SJCRH30 (cell line): ENCODE measurements at places on chromosomes 2 and 18.

- DNase-seq, result peak; percentile 81
These were observed 52.7 kb downstream of the TAF1B start for GRCh38 chr2:9895669-9896590.

- no peak for DNase-seq
These were observed 5.8 kb upstream of the GATA6 start for GRCh38 chr18:22163416-22164161.

DNA sequence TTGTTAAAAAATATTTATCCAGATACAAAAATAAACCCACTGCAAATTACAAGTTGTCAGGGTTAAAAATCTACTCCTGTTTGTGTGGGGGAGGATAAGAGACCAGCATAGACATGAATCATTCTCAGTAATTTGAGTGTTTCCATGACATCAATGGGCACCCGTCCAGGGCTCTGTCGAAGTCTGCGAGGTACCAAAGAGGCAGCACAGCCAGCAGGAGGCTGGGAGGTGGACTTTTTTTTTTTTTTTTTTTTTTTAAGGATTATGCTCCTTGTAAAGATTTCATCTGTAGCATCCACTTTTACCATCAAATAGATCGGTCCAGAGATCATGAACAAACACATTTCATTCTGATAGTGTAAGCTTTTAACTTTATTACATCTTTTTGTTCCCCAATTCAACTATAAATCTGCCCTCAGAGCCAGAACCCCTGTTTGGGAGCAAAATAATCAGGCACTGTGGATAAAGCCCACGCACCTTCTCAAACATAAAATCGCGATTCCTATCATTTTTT, 182.0 kb downstream of the TCF4 start:
- peak; percentile 78 for DNase-seq

- peak; percentile 84 for DNase-seq
These were observed 108.1 kb downstream of the FTCDNL1 start for GRCh38 chr2:199742884-199743283.

GRCh38 chr18:64785686-64786085, 636.8 kb upstream of the LINC00305 start:
- DNase-seq, result no peak

GRCh38 chr18:80205294-80205693, 42.0 kb downstream of the PARD6G start:
- DNase-seq, result no peak

- no peak for DNase-seq
These were observed 143.5 kb downstream of the ZEB2 start for GRCh38 chr2:144376460-144376859.

DNA sequence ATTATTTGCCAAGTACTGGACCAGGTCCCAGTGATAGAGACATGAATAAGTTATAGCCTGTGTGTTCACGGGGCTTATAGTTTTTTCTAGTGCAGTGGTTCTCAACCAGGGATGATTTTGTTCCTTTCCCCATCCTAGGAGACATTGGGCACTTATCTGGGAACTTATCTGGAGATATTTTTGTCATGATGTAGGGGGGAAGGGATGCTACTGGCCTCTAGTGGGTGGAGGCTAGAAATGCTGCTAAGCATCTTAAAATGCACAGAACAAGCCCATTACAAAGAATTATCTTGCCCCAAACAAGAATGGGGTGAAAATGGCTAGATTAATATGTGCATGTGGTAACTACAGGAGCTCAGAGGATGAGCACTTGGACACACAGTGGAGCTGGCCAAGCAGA, 75.2 kb downstream of the KLHL29 start:
- peak; percentile 63 for DNase-seq

- peak; percentile 74 for DNase-seq
These were observed 1.1 kb downstream of the VAMP8 start for GRCh38 chr2:85578243-85579180.

DNA sequence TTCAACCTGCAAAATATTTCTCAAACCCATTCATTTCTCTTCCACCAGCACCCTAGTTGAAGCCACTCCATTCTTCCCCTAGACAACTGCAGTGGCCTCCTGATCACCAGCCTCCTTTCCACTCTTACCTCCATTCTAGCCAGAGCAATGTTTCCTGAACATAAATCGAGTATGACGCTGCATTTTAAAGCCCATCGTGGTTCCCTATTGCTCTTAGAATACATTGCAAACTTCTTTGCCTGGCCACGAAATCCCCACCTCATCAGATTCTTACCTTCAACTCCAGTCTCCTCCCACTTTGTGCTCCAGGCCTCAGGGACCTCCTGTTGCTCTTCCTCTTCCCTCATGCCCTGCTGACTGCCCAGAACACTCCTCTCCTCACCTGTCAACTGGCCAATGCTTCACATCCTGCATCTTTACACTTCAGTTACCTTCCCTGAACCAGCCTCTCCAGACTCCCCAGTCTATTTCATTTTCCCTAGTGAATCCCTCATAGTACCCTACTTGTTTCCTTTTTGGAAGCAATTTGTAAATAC, 176.5 kb upstream of the CTAGE1 start:
- no peak for DNase-seq

- no peak for DNase-seq
These were observed 172.7 kb upstream of the FHL2 start for GRCh38 chr2:105571445-105571987.

DNA sequence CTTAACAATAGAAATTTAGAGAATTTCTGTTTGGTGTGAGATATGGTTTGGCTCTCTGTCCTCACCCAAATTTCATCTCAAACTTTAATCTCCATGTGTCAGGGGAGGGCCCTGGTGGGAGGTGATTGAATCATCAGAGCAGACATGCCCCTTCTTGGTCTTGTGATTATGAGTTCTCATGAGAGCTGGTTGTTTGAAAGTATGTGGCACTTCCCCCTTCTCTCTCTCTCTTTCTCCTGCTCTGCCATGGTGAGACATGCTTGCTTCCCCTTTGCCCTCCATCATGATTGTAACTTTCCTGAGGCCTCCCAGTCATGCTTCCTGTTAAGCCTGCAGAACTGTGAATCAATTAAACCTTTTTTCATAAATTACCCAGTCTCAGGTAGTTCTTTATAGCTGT, 524.7 kb upstream of the ACVR2A start:
- DNase-seq, result no peak

- DNase-seq, result no peak
These were observed 13.0 kb downstream of the CCDC178 start for GRCh38 chr18:33427549-33427948.

DNA sequence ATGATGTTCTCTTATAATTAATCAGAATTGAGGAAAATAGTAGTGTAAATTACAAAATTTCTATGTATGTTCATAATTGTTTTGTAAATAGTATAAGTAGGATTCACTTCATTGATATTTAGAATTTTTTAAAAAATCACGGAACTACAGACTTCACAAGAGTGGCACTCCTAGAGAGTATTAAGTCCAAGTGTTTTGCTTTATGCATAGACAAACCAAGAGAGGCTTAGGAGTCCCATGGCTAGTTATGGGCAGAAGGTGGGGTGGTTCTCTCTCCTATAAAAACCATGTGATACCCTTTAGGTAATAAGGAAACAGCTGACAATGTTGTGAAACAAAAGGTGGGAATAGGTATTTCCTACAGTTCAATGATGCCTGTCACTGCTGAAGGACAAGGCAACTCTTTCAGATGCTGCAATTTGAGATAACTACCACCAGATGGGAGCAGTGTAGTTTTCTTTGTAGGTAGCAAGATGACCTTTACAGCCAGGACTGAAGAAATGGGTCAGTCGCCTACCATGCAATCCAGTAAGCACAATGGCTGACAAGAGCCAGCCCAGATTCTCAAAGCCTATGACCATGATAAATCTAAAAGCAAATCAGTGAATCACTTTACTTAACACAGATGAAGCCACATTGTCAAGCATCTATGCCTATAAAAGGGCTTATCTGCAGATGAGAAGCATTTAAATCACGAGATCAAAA, 83.9 kb downstream of the AAK1 start:
- peak; percentile 36 for DNase-seq

GRCh38 chr2:11914455-11914854, 168.0 kb downstream of the LPIN1 start:
- DNase-seq, result peak; percentile 83

DNA sequence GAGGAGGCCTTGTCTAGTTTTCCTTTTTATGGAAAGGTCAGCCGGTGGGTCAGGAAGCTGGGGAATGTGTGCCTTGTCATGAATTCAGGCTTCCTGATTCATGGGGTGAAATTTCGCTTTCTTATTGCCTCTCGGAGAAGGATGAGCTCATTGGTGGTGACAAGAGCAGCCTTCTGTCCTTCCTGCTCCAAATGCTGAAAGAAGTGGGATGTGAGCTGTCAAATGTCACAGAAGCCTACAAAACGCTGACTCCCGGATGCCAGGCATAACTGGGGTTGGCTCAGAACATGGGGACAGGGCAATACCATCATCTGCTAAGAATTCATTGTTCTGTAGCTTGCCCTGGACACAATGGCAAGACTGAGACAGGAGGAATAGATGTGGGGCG, 55.8 kb upstream of the FAM136A start:
- peak; percentile 59 for DNase-seq

DNA sequence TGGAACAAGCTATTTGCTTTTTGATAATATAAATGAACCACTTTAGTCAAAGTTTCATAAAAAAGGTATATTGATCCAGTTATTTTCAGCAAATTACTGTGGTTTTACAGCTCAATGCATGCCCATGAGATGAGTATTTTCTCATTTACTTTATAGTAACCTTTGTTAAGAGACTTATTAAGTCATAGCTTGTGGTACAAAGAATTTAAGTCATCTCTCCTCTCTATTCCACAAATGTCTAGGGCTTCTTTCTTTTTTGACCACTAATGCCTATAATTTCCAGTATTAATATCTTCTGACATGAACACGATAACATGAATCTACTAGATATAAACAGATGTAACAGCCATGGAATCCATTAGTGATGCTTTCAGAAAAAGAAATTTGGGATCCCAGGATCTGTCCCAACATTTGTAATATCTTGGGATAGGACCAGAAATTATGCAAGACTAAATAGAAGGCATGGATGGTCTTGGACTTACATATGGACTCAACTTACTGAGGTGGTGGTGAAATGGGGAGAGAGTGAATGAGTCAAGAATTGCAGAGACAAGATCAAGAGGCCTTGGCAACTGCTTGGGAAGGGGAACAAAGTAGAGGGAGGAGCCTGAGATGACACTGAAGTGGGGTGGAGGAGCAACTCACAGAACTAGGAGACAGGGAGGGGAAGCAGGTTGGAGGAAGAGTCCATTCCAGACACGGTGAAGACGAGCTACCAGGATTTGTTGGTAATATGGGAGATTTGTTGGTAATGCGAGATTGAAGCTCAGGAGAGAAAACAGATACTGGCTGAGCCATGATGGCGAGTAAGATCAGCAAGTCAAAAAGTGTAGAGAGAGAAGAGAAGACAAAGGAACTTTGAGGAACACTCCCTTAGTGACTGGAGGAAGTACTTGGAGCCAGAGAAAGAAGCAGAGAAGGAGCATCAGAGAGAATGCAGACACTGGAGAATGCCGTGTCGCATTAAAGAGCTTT, 42.4 kb upstream of the KDM3A start:
- DNase-seq, result no peak

- no peak for DNase-seq
These were observed 2.1 kb upstream of the B3GNT7 start for GRCh38 chr2:231393149-231394131.

DNA sequence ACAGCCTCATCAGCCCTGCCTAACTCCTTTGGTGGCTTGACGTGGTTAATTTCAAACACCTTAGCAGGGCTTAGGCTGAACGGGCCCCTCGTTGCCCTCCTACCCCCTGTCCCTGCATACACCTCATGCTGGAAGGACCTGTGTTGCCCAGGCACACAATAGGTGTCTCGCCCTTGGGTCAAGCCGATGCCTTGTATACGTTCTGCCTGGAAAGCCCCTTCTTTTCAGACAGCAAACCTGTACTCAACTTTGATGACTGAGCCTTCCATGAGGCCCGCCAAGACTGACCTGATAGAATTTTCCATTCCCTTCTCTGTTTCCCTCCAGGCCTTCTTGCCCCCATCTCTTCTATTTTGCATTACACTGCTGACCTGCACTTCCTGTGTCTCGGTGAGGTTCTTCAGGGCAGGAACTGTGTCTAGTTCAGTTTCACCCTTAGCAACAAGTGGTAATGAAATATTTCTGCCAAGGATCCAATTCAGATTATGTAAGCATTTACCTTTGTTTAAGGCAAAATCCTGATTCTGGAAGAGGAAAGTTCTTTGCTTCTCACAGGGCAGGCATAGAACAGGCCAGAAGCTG, 7.9 kb downstream of the GREB1 start:
- DNase-seq, result no peak

GRCh38 chr2:120632796-120633646, 102.6 kb upstream of the GLI2 start:
- no peak for DNase-seq

- no peak for DNase-seq
These were observed 139.8 kb upstream of the TANK start for GRCh38 chr2:161020437-161020836.

DNA sequence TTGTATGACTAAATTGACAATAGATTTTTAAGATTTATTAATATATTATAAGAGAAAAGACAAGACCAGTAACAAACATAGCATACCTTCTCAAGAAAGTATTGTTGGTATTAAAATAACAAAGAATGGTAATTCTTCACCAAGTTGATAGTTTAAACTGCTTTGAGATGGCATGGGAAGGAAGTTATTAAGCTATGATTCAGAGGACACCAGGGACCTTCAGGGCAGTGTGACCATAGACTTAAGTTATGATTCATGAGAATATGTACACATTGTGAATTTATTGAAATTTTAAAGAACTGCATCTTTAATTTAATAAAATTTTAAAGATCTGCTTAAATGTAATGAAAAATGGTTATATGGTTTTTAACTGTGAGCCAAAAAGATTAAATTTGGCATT, 205.7 kb downstream of the DSEL start:
- DNase-seq, result no peak

GRCh38 chr2:240182476-240182875, 42.0 kb upstream of the OTOS start:
- no peak for DNase-seq
